Right renal cortex interstitium (tissue), 3 donors: ENCODE measurements at places on chromosomes 5 and 9.

DNA sequence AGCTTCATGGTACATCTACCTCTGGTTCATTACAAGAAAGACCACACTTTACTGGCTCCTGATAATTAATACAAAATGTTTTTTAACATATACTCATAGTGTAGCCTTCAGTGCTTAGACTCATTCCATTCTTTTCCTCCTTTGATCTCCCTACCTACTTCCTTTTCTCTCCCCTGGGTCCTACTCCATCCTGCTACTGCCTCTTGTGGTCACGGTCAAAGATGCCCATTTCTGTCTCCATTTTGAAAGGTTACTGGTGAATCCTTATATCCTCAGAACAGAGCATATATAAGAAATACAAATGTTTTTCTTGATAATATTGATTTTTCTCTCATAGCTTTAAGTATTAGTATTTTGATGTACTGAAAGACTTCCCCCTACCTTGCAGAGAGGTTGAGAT lies 375.9 kb downstream of the ARRDC3 start:
- no peak for DNase-seq

DNA sequence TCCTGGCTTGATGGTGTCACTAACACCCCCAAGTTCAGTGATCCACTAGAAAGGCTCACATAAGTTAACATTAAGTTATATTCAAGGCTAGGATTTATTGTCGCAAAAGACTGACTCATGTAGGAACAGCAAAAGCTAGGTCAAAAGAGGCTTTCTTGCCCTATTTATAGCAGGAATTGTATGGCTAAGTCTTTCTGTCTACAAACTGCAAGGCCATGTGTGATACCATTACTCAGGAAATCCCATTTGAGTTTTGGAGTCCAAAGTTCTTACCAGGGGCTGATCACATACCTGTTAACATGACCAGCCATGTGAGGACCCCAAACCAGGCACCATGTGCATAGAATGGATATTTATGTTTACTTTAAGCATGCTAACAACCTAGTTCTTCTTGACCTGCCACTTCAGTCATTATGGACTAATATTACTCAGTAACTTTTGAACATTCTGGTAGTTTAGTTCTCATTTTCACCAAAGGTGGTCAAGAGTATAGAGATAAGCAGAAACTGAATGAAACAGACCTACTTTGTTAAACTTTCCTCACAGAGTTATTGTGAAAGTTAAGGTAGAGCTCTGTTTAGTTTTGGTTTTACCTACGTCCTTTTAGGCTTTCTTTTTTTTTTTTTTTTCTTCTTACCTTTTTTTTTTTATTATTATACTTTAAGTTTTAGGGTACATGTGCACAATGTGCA lies 281.1 kb downstream of the FER start:
- no peak for DNase-seq

- no peak for DNase-seq
These were observed 86.0 kb downstream of the NREP start for GRCh38 chr5:111670826-111671492.

GRCh38 chr9:89801742-89802670 lies 197.2 kb downstream of the GADD45G start:
- DNase-seq: no peak

DNA sequence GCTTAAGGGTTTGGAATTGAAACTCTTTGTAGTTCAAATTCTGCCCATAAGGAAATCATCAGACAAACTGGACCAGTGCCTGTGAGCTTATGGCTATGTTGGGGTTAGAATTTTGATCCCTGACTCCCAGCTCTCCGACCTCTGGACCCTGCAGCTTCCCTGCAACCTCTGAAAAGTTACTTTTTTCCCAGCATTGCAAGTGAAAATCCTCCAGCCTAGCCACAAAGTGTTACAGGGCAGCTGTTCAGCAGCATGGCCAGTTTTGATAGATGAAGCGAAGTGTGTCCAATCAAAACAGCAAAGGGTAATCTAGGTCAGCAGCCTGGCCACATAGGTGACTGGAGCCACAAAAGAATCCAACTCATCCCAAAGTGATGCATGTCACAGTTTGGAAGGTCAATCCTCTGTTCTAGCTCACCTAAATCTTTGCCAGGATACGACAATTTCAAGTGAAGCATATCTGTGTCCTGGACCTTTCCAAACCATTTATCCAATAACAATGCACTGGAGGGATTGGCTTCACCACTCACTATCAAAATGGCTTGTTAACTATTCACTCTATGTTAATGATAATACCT lies 4.7 kb upstream of the CPEB4 start:
- no peak for DNase-seq
